HFFc6 (cell line): ENCODE measurements at places on chromosomes 3 and 15. TPM values are rescaled to one million over a fixed set of nuclear protein-coding genes. Genes with fewer than 3 reads are reported as not detected.

- DNase-seq = no peak
Measured at GRCh38 chr3:107142171-107142570, 235.1 kb upstream of the CCDC54 start.

- no peak for DNase-seq
Measured at GRCh38 chr15:48383031-48383430, 51.8 kb downstream of the DUT start.

SLTM gene
- 38.0 to 45.3 TPM (median 45.1 TPM) in 3 replicates for total RNA-seq

CD96 gene
- total RNA-seq = not detected in 3 replicates
